Dermis blood vessel endothelial cell (primary cell): ENCODE measurements at places on chromosomes 11 and 22. TPM values are rescaled to one million over a fixed set of nuclear protein-coding genes. Genes with fewer than 3 reads are reported as not detected.

F2 gene
- not detected in 2 replicates for total RNA-seq

DNA sequence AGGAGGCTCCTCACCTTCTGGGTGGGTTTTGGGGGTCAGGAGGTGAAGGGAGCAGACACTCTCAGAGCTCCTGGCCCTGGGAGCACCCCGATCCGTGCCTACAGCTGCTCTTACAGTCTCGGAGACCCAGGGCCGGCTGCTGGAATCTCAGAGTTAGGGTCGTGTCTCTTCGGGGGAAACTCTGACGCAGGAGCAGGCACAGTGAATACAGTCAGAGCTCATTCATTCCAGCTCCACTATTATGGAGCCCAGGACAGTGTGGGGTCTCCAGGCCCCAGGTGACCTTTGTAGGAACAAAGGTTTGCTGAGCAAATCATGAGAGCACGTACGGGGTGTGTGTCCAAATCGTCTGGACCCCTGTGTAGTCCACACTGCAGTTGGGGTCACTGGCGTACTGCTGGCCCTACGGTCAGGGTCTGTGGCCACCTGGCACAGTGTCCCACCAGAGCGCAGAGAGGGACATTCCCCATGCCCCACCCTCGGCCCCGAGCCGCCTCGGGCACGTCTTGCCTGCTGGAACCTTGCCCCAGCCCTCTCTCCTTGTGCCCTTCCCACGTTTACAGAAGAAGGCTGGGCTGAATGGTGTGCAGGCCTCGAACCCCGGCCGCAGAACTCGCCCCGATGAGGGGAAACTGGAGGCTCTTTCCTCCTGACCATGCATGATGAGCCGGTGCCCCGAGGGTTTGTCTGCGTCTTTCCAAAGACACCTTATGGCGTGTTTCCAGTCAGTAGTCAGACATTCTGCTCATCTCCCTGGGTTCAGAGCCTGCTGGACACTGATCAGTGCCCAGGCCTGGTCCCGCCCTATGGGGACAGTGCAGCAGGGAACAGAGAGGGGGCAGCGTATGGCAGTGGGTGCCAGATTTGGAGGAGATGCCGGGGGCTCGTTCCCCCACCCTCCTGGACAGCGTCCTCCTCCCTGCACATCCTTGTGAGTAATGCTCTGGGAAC, 1166.6 kb downstream of the BRD1 start:
- no peak for DNase-seq

DNA sequence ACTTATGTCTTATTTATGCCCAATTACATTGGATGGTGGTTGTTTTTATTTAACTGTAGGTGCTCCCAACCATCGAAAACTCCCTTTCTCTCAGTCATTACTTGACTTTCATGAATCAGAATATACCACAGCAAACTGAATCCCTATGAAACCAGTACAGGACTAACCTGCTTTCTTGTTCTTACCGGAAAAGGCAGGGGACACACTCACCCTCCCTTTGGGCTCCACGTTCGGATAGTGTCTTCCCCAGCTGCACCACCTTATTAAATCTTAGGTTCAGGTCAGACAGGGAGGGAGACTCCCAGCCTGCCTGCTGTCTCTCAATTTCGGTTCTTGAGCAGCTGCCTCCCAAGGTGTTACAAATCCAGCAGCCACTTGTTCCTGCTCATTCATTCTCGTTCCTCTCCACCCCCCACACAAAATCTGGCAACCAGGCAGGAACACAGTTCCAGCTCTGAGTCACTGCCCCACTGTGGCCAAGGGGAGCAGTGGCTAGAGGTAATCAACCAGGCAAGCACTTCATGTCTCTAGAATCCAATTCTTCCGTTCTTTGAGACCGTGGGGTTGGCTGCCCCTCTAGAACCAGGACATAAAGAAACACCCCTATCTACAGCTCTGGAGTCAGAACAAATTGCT, 133.0 kb downstream of the PLEKHA7 start:
- DNase-seq, result peak; percentile 55

GRCh38 chr22:41966607-41967240, 2.5 kb upstream of the SEPTIN3 start:
- peak; percentile 90 for DNase-seq

DNA sequence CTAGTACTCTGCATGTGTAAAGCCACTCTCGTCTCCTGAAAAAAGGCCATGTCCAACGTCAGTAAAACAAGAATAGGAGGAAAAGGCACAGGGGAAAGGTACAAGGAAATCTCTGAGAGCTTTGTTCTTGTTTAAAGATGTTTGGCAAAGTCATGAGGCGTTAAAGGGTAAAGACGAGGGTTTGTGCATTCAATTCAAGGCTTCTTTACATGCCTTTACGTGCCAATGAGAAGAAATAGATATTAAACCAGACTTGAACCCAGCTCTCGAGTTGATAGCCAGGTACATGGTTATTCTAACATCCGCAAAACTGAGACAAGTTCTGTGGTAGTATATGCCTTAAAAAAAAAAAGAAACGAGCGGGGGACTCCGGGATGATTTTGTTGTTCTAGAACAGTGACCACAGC, 704 bp upstream of the CFL1 start:
- no peak for DNase-seq

- DNase-seq, result no peak
Observed at GRCh38 chr11:93626038-93626437, 35.4 kb upstream of the CEP295 start.

DNA sequence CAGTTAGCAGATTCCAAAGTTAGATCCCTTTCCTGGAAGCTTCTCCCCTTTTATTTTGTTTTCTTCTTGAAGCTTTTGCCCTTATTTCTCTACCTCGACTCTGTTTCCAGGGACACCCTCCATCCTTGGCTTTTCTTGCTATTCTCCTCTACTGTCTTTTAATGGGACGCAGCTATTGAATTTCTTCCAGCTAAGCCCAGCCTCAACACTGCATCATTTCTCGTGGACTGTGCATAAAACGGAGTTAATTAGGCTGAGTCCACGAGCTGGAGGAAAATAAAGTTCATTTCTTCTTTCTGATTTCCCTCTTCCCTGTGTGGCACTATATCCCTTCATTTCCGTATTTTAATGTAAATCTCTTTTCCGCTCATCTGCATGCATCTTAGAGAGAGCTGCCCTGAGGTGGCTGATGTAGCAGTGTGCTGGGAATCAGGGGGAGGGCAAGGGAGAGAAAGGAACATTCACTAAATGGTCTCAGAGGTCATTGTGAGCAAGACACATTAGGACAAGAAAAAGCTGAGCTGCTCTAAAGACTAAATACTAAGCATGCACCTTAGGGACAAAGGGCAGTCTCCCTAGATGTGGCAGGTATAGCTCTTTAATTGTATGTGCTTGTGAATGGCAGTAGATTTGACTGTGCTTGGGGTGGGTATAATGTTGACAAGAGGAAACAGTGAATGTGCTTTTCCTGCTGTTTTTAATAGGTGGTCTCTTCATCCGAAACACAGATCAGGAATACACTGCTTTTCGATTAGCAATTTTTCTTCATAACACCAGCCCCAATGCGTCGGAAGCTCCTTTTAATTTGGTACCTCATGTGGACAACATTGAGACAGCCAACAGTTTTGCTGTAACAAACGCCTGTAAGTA, 1.9 kb downstream of the GRIA4 start:
- no peak for DNase-seq

GRCh38 chr22:44202261-44202789, 21.6 kb downstream of the PARVG start:
- no peak for DNase-seq

GRCh38 chr11:122521626-122522025, 133.9 kb upstream of the UBASH3B start:
- DNase-seq, result no peak

DNA sequence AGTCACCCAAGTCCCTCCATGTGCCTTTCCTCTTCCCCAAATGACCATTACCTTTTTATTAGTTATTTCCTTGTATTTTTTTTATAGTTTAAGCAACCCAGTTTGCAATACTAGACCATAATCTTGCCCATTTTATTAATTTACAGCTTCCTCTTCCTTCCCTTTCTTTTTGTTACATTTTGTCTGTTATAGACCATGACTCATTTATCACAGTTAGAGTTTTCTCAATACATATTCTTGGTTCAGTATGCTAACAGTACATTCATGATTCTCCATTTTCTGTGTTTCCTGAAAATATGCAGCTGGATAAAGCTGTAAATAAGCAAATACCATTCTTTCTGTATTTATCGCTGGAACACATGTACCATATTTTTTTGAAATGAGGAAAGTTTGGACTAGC, 376.7 kb upstream of the RAG2 start:
- no peak for DNase-seq

SHISAL1 gene
- total RNA-seq, result not detected in 2 replicates

DNA sequence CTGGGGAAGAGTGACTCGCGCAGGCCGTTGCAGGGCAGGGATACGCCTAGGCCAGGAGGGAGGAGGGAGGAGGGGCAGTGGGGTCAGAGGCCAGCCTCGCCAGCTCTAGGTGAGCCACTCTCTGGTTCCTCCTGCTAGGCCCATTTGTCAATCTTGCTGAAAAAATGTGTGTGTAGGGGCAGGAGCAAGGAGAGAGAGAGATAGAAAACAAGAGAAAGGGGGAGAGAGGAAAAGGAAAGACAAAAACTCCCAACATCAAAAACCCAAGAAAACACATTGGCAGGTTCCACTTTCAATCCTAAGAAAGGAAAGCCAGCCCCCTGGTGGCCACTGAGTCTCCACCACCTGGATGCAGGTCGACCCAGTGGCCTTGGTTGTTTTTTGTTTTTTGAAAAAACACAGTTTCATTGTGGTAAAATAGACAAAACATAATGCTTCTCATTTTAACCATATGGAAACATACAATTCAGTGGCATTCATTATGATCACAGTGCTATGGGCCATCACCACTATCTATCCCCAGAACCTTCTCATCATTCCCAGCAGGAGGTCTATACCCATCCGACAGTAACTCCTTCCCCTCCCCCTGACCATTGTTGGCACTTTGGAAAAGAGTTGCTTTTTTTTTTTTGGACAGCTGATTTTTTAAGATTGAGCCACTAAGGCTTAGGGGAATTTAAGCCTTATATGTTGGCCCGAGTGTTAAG, 10.9 kb downstream of the OMP start:
- peak; percentile 62 for DNase-seq

RFPL2 gene
- total RNA-seq, result 0.14 TPM in 1 of 2 replicates, not detected in the other

- DNase-seq, result no peak
Observed at GRCh38 chr11:71139516-71140205, 112.7 kb downstream of the SHANK2 start.

DNA sequence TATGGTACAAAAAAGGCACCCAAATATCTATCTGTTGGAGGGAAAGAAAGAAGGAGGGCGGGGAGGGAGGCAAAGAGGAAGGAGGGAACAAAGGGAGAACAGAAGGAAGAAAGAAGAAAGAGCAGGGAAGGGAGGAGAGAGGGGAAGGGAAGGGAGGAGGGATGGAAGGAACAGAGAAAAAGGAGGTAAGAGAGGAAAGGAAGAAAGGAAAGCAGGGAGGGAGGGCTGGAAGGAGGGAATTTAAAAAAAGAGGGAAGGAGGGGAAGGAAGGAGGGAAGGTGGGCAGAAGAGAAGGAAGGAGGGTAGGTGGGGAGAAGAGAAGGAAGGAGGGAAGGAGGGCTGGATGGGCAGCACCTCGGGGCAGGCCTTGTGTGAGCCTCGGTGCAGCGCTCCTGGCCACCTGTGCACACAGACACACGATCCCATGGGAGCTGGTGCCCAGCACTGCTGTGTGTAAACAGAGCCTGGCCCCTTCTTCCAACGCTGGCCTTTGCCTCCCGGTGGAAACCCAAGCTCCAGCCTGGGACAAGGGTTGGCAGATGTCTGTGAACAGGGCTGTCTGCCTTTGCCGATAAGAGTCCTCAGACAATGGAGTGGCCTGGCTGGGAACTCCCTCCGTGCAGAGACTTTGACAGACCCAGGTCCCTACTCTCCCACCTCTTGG, 23.2 kb downstream of the SMIM38 start:
- DNase-seq, result no peak

TRPT1 gene
- 24.1 and 45.6 TPM in 2 replicates for total RNA-seq

GRCh38 chr11:122340607-122341290, 224.7 kb upstream of the BLID start:
- no peak for DNase-seq

HYLS1 gene
- 9.0 and 10.6 TPM in 2 replicates for total RNA-seq

- no peak for DNase-seq
Observed at GRCh38 chr11:125452125-125452470, 44.0 kb downstream of the FEZ1 start.

DNA sequence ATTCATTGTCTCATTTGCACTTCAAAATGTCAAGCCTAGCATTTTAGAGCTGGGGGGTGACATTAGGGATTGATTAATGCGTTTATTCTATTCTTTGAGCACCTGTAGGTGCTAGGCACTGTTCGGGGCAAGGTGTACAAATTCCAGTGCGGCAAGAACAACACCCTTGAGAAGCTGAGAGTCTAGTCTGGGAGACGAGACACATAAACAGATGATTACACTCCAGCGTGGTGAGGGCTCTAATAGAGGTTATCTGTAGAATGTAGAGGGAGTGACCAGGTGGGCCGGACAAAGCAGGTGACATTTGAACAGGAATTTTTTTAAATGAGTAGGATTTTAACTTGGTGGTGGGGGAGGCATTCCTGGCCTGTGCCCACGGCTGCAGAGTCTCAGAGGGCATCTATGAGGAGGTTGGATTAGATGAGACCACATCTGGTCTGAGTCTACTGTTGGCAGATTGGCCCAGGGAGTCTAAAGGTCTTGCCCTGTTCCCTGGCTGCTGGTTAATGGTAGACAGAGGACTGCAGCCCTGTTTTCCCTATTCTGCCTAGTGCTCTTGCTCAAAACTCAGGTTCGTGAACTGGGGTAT, 970 bp downstream of the CAT start:
- no peak for DNase-seq

CD248 gene
- 0.23 and 0.68 TPM in 2 replicates for total RNA-seq

GRCh38 chr11:19025481-19026406, 34.8 kb downstream of the MRGPRX2 start:
- DNase-seq, result peak; percentile 60

GRCh38 chr22:46866591-46866990, 104.1 kb downstream of the TBC1D22A start:
- DNase-seq, result no peak

GRCh38 chr11:101321222-101321621, 191.6 kb upstream of the PGR start:
- no peak for DNase-seq

- no peak for DNase-seq
Observed at GRCh38 chr11:79626135-79627075, 185.6 kb upstream of the TENM4 start.

DNA sequence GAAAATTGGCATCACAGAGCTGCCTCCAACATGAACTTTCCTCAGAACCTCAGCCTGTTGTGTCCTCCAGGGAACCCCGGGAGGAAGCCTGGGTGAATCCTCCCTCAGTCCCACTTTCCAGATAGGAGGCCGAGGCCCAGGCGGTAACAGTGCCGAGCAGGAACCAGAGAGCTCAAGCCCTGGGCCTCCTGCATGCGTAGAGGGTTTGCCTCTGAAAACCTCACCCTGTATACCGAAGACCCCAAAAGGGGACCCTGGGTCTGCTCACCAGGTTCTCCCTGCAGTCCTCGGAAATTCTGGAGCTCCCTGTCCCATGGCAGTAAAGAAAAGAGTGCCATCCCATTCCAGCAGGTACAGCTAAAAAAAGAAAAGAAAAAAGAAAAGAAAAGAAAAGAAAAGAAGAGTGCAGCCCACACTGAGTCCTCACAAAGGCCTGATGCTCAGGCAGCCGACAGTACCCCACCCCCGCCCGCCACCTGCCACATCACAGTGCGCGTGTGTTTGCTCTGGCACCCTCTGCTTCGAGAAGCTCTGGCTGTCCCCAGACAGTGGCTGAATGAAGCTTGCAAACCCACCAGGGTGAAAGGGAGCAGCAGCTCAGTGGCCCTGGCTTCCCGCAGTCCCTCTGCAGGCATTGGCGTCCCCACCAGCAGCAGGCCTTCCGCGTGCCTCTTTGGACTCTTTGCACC, 28.4 kb upstream of the FADD start:
- DNase-seq, result no peak

SUSD2 gene
- 0.34 and 0.60 TPM in 2 replicates for total RNA-seq

DCHS1 gene
- total RNA-seq, result 61.8 and 81.7 TPM in 2 replicates
